Osteoblast (primary cell): ENCODE measurements at places on chromosomes 6 and 20. TPM values are rescaled to one million over a fixed set of nuclear protein-coding genes. Genes with fewer than 3 reads are reported as not detected.
A peak's percentile ranks its signal among the peaks of the same experiment; 100 is the strongest.

The ANKRD6 gene
- 11.2 and 11.5 TPM in 2 replicates for total RNA-seq

GRCh38 chr6:30411515-30412207 is 66.7 kb downstream of the RPP21 start:
- no peak overlapping the region for H3K4me3 ChIP-seq
- no peak overlapping the region for H3K27ac ChIP-seq
- H3K27me3 ChIP-seq, result peaks cover 34% of the 10 kb centered on the region
- no peaks in the 10 kb centered on the region for H3K36me3 ChIP-seq
- DNase-seq, result no peak

- H3K4me3 ChIP-seq, result no peak overlapping the region
- no peaks in the 10 kb centered on the region for H3K4me1 ChIP-seq
- no peak for DNase-seq
- no peak overlapping the region for H3K27ac ChIP-seq
- H3K36me3 ChIP-seq, result no peaks in the 10 kb centered on the region
- no peaks in the 10 kb centered on the region for H3K27me3 ChIP-seq
Observed at GRCh38 chr20:54879393-54879792, 404.0 kb downstream of the DOK5 start.

DNA sequence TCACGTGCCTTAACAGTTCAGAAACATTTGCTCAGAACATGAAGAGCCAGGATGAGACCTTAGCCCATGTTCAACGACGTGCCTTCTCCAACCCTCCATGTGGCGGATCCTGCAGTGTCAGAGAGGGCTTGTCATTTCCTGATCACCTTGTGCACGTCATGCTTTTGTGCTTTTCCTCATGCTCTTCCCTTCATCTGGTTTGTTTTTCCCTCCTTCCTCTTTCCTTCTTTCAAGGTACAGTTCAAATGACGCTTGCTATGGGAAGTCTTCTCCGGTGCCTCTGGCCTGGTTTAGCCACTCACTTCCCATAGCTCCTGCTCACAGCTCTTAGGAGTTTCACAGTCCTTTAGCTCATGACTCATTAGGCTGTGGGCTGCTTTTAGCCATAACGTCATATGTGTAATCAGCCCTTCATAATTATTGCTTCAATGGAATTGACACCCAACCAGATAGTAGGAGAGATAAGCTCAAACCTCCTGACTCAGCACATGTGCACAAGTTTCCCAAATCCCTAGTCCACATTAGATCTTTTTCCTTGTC is 102.7 kb upstream of the CNKSR3 start:
- no peaks in the 10 kb centered on the region for H3K27me3 ChIP-seq
- peak overlapping the region; percentile 14 for H3K27ac ChIP-seq
- peaks cover 18% of the 10 kb centered on the region for H3K4me1 ChIP-seq
- no peak overlapping the region for H3K4me3 ChIP-seq
- DNase-seq, result peak; percentile 89
- H3K36me3 ChIP-seq, result no peaks in the 10 kb centered on the region

The RHAG gene
- total RNA-seq, result not detected in 2 replicates

GRCh38 chr6:128230267-128230989 is 290.0 kb downstream of the PTPRK start:
- H3K36me3 ChIP-seq, result peaks cover 3% of the 10 kb centered on the region
- no peak overlapping the region for H3K4me3 ChIP-seq
- H3K27me3 ChIP-seq, result no peaks in the 10 kb centered on the region

GRCh38 chr6:36836111-36837021 is 2.9 kb downstream of the CPNE5 start:
- peaks cover 23% of the 10 kb centered on the region for H3K27me3 ChIP-seq
- no peaks in the 10 kb centered on the region for H3K36me3 ChIP-seq
- peak; percentile 82 for DNase-seq
- peaks cover 8% of the 10 kb centered on the region for H3K4me1 ChIP-seq

The FAM209B gene
- total RNA-seq, result 0.36 TPM in 1 of 2 replicates, not detected in the other

DNA sequence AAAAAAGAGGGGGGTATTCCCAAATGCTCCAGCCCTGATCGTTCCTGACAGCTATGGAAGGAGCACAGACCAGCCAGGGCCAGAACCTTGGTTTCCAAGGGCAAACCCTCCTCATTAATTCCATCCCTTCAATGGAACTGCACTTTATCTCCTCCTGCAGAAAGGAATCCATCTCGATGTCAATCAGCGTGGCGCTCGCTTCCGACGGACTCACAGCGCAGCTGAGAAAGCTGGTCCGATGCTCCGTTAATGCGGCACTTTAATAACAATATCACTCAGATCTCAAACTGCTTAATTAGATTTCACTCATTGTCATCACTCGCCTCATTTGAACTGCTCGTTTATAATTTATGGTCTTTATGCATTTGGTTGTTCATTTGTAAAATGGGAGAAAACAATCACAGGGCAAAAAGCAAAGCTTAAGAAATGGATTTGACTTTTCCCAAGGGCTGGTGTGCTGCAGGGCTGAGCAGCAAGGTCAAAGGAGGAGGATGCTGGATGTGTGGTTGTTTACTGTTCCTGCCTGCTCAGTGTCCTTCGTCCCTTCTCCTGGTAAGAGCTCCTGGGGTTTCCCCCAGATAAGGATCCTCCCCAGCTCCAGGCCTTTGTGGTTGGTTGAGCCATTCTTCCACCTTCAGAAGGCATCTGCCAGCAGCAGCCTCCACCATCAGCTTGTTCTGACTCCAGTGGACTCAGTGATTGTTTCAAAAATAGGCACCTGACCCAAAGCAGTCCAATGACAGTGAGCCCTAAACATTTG is 152.7 kb downstream of the ANKRD60 start:
- peaks cover 21% of the 10 kb centered on the region for H3K4me1 ChIP-seq
- H3K27ac ChIP-seq, result no peak overlapping the region
- no peaks in the 10 kb centered on the region for H3K36me3 ChIP-seq
- H3K4me3 ChIP-seq, result no peak overlapping the region
- no peaks in the 10 kb centered on the region for H3K27me3 ChIP-seq
- peak; percentile 68 for DNase-seq

The TTLL9 gene
- 0.59 and 0.72 TPM in 2 replicates for total RNA-seq

The HSPA1B gene
- 45.7 and 59.7 TPM in 2 replicates for total RNA-seq

- no peak for DNase-seq
- no peaks in the 10 kb centered on the region for H3K27me3 ChIP-seq
- H3K4me1 ChIP-seq, result no peaks in the 10 kb centered on the region
- no peak overlapping the region for H3K27ac ChIP-seq
- no peak overlapping the region for H3K4me3 ChIP-seq
Observed at GRCh38 chr20:48949304-48950170, 28.0 kb downstream of the ARFGEF2 start.

The PLG gene
- total RNA-seq, result 0.36 TPM in 1 of 2 replicates, not detected in the other

DNA sequence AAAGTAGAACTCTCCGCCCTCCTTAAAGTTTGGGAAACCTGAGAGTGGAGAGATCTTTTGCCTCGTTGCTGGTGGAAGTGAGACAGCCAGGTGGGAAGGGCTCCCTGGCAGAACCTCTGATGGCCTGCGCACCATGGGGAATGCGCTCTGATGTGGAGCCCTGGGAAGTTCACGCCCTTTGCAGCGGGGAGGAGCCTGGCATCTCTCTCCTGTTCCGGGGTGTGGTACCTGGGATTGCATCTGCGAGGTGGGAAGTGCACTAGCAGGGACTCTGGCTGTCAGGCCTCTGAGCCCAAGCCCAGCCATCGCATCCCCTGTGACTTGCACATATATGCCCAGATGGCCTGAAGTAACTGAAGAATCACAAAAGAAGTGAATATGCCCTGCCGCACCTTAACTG is 159.8 kb downstream of the AKAP7 start:
- H3K4me1 ChIP-seq, result no peaks in the 10 kb centered on the region
- no peak overlapping the region for H3K27ac ChIP-seq
- no peaks in the 10 kb centered on the region for H3K27me3 ChIP-seq
- no peaks in the 10 kb centered on the region for H3K36me3 ChIP-seq

GRCh38 chr20:39849171-39849570 is 839.9 kb downstream of the MAFB start:
- H3K4me3 ChIP-seq, result no peak overlapping the region
- no peaks in the 10 kb centered on the region for H3K27me3 ChIP-seq
- DNase-seq, result no peak
- H3K4me1 ChIP-seq, result peaks cover 53% of the 10 kb centered on the region
- H3K36me3 ChIP-seq, result no peaks in the 10 kb centered on the region
- no peak overlapping the region for H3K27ac ChIP-seq

GRCh38 chr6:116497113-116497676 is 14.2 kb upstream of the CALHM5 start:
- H3K27ac ChIP-seq, result no peak overlapping the region
- H3K27me3 ChIP-seq, result no peaks in the 10 kb centered on the region
- no peaks in the 10 kb centered on the region for H3K36me3 ChIP-seq
- no peak for DNase-seq

- H3K27me3 ChIP-seq, result no peaks in the 10 kb centered on the region
- H3K36me3 ChIP-seq, result no peaks in the 10 kb centered on the region
- peaks cover 9% of the 10 kb centered on the region for H3K4me1 ChIP-seq
- no peak overlapping the region for H3K27ac ChIP-seq
- no peak for DNase-seq
Observed at GRCh38 chr6:34546551-34547321, 9.4 kb downstream of the SPDEF start.

GRCh38 chr6:139058029-139058428 is 29.5 kb downstream of the ABRACL start:
- no peak overlapping the region for H3K27ac ChIP-seq
- H3K4me3 ChIP-seq, result no peak overlapping the region
- peaks cover 9% of the 10 kb centered on the region for H3K4me1 ChIP-seq
- no peaks in the 10 kb centered on the region for H3K36me3 ChIP-seq

The KHDC1L gene
- 0.72 TPM in 1 of 2 replicates, not detected in the other for total RNA-seq

- H3K36me3 ChIP-seq, result no peaks in the 10 kb centered on the region
- H3K27me3 ChIP-seq, result no peaks in the 10 kb centered on the region
- peak overlapping the region; percentile 98 for H3K27ac ChIP-seq
- peak overlapping the region; percentile 88 for H3K4me3 ChIP-seq
- peaks cover 12% of the 10 kb centered on the region for H3K4me1 ChIP-seq
- peak; percentile 47 for DNase-seq
Observed at GRCh38 chr6:142947714-142948480, 2.9 kb upstream of the HIVEP2 start.

DNA sequence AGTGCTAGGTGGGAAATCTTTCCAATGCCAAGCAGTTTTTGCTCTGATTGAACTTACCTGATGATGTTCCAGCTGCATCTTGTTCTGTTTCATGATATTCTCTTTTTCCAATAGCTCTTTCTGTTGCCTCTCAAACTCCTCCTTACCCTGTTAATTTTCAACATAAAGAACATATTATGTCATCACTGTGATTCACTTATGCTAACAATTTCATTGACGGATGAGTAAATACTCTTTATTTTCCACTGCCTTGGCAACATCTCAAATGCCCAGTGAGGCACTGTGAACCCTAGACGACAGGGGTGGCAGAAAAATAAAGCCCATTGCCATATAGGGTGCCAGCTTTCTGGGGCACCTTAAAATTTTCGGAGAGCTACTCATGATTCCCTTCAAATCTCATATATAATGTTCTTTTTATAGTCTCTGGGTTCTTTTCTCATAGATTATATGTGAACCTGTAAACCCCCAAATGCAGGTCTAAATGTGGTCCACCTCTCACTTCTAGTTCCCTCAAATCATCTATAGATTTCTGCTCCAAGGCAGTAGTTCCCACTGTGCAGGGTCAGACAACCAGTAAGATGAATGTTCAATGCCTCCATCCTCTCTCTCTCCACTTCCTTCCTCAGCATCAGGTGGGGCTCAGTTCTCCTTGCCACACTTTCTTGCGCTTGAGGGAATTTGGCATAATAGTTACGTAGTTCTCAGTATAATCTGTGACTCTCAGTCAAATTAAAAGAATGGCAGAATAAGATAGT is 44.1 kb downstream of the NEDD9 start:
- H3K27ac ChIP-seq, result peak overlapping the region; percentile 26
- no peak for DNase-seq
- H3K4me3 ChIP-seq, result no peak overlapping the region
- H3K36me3 ChIP-seq, result peaks cover 91% of the 10 kb centered on the region
